ENCODE measurements at places on chromosomes 4 and X.

DNA sequence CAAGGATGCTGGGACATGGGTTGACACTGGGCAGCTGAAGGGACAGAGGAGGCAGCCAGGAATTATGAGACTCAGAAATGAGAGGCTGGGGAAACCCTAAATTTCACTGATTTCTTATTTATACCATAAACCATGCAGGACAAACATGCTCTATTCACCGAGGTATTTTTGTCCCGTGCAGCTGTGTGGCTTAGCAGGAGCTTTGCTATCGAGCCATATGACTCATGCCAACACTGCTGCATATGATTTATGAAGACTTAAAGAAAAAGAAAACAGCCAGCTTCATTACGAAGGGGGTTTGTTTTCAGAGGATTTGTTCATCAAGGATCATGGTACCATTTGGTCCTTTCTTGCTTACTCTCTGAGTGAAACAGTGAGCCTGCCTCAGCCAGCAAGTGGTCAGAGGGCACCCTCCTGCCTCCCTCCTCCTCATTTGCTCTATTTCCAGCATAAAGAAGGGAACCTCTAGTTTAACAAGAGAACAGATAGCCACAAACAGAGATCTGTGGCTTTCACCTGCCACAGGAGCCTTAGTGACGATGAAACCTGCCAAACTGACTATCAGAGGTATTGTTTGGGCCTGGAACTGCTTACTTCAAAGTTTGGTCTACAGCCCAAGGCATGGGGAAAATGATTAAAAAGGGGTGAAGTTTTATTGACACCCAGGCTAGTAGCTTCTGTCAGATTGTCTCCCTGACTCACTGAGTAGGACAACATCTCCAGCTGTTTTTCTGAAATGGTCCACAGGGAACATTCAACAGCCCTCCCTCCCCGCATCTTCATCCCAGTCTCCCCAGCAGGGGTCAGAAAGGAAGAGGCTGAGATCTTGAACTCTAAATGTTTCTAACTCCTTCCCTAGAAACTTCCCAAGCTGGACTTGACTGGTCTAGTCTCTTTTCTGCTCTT is 80.1 kb upstream of the MAML3 start:
- no peak for DNase-seq

DNA sequence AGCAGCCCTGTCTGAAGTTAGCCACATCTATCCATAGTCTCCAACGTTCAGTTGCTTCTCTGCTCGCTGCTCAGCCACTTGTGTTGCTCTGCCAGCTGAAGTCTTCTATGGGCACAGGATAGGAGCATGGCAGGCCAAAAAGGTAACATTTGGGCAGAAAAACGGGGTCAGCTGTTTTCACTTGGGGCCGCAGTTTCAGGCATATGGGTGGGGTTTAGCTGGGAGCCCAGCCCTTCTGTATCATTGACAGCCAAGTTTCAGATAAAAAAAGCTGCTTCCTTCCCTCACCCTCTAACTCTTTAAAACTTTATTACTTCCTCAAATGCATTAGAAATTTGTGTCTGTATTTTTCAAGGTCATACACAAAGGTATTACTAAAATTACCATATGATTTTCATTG is 18.4 kb upstream of the MANBA start:
- DNase-seq, result no peak

GRCh38 chrX:135112096-135112729 is 8.1 kb downstream of the ETDB start:
- peak; percentile 5 for DNase-seq

DNA sequence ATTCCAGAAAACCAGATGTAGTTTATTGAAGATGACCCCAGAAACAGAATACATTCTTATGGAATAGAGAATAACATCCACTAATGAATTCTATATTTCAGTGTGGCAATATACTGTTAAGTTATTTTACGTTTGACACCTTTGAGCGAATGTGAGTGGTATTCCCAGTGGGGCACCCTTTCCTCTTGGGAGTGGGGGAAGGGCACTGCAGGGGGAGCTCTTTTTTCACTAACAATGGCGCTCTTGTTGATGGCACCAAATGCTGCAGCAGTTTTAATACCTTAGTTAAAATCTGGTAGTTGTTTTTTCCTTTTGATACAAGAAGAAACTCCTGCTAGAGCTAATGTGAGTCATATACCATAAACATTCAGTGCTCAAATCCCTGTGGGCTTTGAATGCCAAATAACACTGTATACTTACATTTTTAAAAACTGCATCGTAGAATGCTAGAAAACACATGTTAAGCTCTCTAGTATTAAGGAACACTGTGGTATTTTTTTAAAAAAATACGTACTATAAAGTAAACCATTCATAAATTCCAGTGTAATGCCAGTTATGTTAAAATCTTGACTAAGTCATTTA is 178.5 kb downstream of the DCHS2 start:
- DNase-seq, result no peak

- no peak for DNase-seq
Measured at GRCh38 chrX:74422576-74423288, 1.4 kb downstream of the SLC16A2 start.

- no peak for DNase-seq
Measured at GRCh38 chr4:64360664-64361398, 48.4 kb downstream of the TECRL start.

GRCh38 chr4:90126805-90127204 is 389 bp upstream of the CCSER1 start:
- no peak for DNase-seq

- no peak for DNase-seq
Measured at GRCh38 chr4:154485127-154485773, 6.3 kb downstream of the DCHS2 start.

DNA sequence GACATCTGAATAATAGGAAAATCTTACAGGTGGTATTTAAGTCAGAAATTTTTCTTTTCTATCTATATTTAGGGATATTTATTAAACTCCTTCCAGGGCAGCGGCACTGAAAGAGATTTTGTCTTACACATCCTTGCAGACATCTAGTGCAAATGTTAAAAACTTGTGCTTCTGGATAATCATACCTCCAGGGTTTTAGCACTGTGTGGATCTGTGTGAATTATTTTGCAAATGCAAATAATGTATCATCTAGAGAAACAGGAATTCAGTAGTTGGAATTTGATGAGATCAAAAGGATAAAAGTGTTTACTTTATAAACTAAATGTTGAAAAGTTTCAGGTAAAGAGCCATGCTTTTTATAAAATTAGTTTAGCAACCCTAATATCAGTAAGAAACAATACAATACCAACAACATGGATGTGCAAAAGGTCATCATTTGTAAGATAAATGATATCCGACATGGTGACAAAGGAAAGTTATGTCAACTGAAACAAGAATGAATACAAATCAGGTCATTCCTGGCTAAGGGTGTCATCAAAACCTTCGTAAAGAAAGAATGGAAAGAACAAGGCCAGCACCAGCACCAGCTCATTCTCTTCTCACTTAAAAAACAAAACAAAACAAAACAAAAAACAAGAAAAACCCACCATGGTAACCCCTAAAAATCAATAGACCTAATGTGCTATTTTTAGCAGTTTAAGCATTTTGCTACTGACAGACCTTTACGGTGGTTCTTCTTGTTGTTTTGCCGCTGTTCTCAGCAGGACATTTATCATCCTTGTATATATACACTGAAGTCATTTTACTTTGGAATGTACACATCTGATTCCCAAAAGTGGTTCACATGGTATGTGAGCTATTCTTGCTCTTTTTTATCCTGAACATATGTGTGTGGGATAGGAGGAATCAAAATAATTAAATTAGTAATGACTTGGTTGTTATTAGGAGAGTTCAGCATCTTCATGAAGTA is 219.7 kb upstream of the NDST3 start:
- DNase-seq, result no peak

- DNase-seq, result peak; percentile 64
Measured at GRCh38 chr4:85842540-85842939, 367.6 kb downstream of the ARHGAP24 start.

DNA sequence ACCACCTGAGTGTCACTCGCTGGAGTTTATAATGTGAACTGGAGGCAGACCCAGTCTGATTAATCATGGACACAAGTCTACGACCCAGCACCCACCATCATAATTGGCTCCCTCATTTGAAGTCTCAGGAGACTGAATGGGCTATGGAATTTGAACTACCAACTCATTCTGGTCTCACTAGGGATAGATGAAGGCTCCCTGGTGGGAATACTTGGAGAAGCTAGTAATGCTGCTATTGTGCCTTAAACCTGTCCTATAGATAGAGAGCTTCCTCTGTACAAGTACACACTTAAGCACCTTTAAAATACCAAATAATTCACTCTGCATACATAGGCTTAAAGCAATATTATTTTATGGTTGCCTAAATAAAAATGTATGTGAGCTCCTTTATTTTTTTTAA is 90.8 kb upstream of the SMARCAD1 start:
- DNase-seq, result no peak

DNA sequence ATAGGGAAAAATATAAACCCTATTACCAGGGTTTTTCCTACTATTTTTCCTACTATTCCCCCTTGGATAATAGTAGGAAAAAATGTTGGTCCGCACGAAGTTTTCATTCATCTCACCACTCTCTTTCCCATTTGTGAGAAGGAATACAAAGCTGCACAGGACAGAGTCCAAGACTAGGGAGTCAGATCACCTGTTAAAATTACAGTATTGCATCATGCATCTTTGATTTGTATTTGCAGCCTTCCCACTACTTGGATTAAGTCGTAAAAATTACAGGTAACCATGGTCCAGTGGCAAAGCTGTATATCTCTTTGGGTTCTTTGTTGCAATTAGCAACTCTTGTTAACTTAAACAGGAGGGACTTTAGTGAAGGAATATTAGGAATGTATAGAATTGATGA is 121.5 kb downstream of the FNIP2 start:
- DNase-seq, result no peak

GRCh38 chr4:54473077-54473545 is 184.6 kb upstream of the KIT start:
- no peak for DNase-seq

- DNase-seq, result no peak
Measured at GRCh38 chr4:98318521-98318920, 57.3 kb downstream of the RAP1GDS1 start.

- no peak for DNase-seq
Measured at GRCh38 chr4:113773014-113773413, 11.5 kb upstream of the CAMK2D start.

- no peak for DNase-seq
Measured at GRCh38 chrX:136714626-136715599, 65.8 kb downstream of the ARHGEF6 start.

- no peak for DNase-seq
Measured at GRCh38 chrX:153446950-153447580, 1.2 kb upstream of the TREX2 start.

DNA sequence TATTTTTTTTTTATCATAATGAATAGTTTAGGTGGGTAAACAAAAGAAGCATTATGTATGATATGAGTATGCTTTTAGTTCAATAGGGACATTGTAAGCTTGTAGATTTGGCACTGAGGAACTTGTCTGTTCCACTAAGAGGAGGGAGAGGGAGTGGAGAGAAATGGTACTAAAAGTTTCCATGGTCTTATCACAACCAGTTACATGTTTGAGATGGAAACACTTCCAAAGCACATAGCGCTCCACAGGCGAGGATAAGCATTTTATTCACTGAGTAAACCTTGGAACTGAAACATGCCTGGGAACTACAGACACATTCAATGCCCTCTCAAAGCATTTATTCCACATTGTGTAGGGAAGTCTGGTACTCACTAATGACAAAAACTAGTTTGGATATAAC is 15.5 kb downstream of the MYOZ2 start:
- no peak for DNase-seq

DNA sequence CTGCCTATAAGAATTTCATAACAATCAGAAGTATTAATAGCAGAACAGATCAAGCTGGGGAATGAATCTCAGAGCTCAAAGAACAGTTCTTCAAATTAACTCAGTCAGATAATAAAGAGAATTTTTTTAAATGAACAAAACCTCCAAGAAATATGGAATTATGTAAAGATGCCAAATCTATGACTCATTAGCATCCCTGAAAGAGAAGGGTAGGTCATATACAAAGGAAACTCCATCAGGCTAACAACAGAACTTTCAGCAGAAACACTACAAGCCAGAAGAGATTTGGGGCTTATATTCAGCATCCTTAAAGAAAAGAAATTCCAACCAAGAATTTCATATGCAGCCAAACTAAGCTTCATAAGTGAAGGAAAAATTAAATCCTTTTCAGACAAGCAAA is 28.6 kb downstream of the CBR4 start:
- DNase-seq, result no peak

- no peak for DNase-seq
Measured at GRCh38 chr4:21888195-21888976, 60.2 kb downstream of the KCNIP4 start.

DNA sequence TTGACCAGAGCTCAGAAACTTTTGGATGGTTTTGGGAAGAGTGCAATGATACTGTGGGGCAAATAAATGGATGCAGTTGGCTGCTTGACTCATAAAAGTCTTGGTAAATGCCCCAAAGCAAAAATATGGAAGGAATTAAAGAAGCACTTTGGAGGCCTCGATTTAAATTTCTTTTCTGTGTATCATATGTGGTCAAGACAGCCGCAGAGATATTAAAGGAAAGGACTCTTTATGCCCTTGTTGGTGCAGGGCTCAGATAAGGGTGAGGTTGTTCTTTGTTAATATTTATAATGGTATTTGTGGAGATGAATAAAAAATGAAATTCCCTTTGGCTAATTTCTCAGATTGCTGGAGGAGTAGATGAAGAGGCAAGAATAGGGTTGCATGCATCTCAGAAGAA is 90.2 kb downstream of the NHS start:
- DNase-seq, result no peak

DNA sequence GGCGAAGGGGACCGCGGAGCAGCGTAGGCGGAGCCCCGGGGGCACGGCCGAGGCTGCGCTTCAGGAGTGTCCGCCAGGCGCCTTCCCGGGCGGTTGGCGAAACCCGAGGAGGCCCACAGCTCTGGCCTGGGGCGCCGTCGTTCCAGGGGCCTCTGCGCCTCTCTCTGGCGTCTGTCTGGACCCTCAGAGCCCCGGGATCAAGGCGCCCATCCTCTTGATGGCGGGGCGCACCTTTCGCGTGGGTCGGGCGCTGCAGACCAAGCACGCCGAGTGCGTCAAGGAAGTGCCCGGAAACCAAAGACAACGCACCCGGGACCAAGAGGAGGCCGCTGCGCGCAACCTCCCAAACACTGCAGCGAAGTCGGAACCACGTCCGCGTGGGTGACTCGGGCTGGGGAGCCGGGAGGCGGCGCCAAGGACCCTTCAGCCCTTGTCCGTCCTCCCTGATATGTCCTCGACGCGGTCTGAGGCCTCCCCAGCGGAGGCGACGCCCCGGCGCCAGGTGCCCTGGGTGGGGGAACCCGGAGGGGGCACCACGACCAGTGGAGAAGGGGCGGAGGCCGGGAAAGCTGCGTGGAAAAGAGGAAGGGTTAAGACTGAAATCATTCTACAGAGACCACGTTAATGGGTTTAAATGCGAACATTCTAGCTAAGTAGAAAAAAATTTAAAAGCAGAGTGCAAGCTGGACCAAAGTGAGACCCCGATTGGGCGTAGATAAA is 9.9 kb downstream of the HMX1 start:
- no peak for DNase-seq

DNA sequence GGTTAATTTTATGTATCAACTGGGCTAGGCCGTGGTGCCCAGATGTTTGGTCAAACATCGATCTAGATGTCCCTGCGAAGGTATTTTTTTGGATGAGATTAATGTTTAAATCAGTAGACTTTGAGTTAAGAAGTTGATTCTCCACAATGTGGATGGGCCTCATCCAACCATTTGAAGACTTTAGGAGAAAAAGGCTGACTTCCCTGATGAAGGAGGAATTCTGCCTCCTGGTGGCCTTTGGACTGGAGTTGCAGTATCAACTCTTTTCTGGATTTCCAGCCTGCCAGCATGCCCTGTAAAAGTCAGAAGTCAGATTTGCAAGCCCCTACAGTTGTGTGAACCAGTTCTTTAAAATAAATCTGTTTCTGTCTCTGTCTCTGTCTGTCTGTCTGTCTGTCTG is 91.4 kb downstream of the STK32B start:
- DNase-seq, result no peak

- DNase-seq, result no peak
Measured at GRCh38 chrX:1592470-1593142, 1.2 kb downstream of the AKAP17A start.
